ENCODE measurements at places on chromosomes 1 and 21. TPM values are rescaled to one million over a fixed set of nuclear protein-coding genes. Genes with fewer than 3 reads are reported as not detected.

DNA sequence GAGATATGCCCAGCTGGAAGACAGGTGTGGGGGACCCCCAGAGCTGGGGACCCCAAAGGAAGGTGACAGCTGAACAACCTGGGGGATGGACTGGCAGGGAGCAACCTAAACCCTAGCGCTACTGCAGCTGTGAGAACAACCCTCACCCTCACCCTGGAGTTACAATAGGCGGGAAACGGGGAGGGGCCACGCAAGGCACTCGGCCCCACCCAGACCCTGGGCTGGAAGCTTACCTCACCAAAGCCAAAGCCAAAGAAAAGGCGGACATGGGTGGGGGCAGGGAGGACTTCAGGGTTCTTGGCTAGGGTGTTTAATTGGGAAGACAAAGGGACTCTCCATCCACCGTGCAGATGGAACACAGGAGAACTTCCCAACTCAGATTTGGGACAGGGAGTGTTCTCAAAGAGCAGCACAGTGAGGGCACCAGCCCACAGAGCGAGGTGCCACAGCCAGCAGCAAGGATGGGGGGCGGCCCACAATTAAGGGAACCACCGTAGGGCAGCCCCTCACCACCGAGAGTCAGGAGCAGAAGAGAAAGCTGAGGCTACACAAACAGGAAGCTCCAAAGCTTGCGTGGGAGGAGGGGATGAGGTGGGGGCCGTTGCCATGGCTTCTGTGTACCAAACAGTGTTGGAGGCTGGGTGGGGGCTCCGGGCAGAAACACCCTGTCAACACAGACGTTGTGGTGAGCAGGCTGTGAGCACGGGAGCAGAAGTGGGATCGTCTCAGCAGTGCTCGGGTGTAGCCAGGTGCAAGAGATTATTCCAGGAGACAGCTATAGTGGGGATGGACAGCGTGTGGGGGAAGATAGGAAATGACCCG is 1.9 kb downstream of the TAGLN2 start:
- H3K27me3 ChIP-seq = no peaks in the 10 kb centered on the region
- peaks cover 19% of the 10 kb centered on the region for H3K4me1 ChIP-seq
- peak overlapping the region; percentile 83 for H3K4me3 ChIP-seq

GRCh38 chr21:35451276-35451675 is 402.2 kb upstream of the RUNX1 start:
- H3K4me3 ChIP-seq = no peak overlapping the region
- H3K4me1 ChIP-seq = no peaks in the 10 kb centered on the region
- no peaks in the 10 kb centered on the region for H3K36me3 ChIP-seq
- DNase-seq = no peak
- no peak overlapping the region for H3K27ac ChIP-seq
- no peaks in the 10 kb centered on the region for H3K27me3 ChIP-seq

GRCh38 chr1:110424699-110425611 is 17.5 kb upstream of the LAMTOR5 start:
- H3K27me3 ChIP-seq = peaks cover 24% of the 10 kb centered on the region
- no peak overlapping the region for H3K4me3 ChIP-seq
- DNase-seq = no peak
- no peaks in the 10 kb centered on the region for H3K36me3 ChIP-seq

DNA sequence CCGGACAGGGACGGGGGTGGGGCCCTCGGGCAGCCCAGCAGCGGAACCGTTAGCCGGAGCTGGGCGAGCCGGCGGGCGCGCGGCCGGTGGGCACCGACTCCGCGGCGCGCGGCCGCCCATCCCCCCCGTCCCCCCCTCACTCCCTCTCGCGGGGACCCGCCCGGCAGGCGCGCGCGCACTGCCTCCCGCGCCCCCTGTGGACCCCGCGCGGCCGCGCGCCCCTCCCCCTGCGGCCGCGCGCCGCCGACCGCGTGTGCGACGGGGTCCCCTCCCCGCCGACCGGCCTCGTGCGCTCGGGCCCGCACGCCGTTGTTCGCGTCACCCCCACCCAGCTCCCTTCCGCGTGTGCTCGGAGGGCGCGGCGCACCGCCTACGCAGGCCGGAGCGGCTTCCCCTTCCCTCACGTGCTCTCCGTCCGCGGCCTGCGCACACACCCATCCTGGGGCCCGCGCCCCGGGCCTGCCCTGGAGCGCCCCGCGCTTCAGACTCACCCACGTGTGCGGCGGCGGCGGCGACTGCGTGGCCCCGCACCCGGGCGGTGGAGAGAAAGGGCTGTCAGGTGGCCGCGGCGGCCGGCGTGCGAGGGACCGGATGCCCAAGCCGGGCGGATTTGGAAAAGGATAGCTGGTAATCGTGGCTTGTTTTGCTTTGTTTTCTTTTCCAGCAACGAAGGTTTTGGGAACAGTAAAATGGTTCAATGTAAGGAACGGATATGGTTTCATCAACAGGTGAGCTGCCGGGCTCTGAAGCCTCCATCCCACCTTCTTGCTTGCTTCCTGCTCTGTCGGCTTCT is 717 bp downstream of the YBX1 start:
- peak overlapping the region; percentile 84 for H3K4me3 ChIP-seq
- peaks cover 5% of the 10 kb centered on the region for H3K36me3 ChIP-seq
- no peaks in the 10 kb centered on the region for H3K27me3 ChIP-seq
- peak; percentile 69 for DNase-seq

GRCh38 chr1:223652436-223652941 is 13.0 kb downstream of the CAPN8 start:
- DNase-seq = no peak
- H3K36me3 ChIP-seq = no peaks in the 10 kb centered on the region
- peaks cover 22% of the 10 kb centered on the region for H3K27me3 ChIP-seq
- H3K4me3 ChIP-seq = no peak overlapping the region

GRCh38 chr1:207414606-207415108 is 39.5 kb upstream of the CR2 start:
- H3K4me1 ChIP-seq = no peaks in the 10 kb centered on the region
- no peaks in the 10 kb centered on the region for H3K36me3 ChIP-seq
- H3K27ac ChIP-seq = no peak overlapping the region

- H3K4me1 ChIP-seq = no peaks in the 10 kb centered on the region
- no peak overlapping the region for H3K4me3 ChIP-seq
- peak; percentile 6 for DNase-seq
- H3K27ac ChIP-seq = no peak overlapping the region
These were observed 163.0 kb downstream of the GRIK3 start for GRCh38 chr1:36871146-36871971.

Gene EFNA1
- 0.28 TPM for total RNA-seq

DNA sequence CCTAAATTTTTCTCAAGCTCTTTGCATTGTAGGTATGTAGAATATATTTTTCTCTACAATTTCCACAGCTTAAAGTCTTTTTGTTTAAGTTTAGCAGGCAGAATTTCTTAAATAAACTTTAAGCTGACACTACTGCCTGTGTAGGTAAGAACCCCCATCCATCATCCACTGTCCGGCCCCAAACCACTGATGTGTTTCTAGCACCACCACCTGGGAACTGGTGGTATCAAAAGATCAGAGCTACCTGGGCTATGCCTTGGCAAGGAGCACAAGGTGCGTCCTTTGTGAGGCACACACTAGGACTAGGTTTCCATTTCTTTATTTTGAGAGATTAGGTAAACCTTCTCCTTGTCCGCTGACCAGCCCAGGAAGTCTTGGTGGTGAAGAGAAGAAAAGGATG is 10.5 kb upstream of the LELP1 start:
- no peak for DNase-seq
- H3K4me1 ChIP-seq = no peaks in the 10 kb centered on the region
- H3K27ac ChIP-seq = no peak overlapping the region

Gene GOLT1A
- not detected for total RNA-seq

Gene CBS
- total RNA-seq = 35.6 TPM

Gene KTI12
- 13.1 TPM for total RNA-seq

- H3K27me3 ChIP-seq = peaks cover 8% of the 10 kb centered on the region
- H3K4me1 ChIP-seq = peaks cover 2% of the 10 kb centered on the region
- no peak overlapping the region for H3K4me3 ChIP-seq
These were observed 54.5 kb upstream of the MRPS6 start for GRCh38 chr21:34018910-34019309.

Gene TENT5C
- 5.3 TPM for total RNA-seq

Gene KRTAP7-1
- not detected for total RNA-seq

DNA sequence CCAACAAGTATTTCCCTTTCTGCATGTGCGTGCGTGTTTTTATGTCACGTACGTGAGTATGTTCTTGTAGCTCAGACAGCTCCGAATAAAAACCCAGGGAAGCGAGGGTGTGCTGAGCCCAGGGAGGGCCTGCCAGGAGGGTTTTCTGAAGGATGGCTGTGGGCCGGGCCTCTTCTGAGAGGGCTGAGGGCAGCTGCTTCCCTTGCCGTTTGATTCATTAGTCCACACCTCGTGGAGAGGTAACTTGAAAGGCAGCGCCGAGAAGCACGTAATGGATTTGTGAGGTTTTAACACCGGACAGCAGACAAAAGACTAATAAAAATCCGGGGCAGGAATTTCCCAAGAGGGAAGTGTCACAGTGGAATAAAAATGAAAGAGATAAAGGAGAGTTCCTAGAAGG is 29.5 kb downstream of the CD247 start:
- no peak overlapping the region for H3K27ac ChIP-seq
- no peaks in the 10 kb centered on the region for H3K36me3 ChIP-seq
- no peak for DNase-seq
- peaks cover 16% of the 10 kb centered on the region for H3K27me3 ChIP-seq
- H3K4me3 ChIP-seq = no peak overlapping the region

GRCh38 chr1:206037581-206037980 is 13.9 kb upstream of the CTSE start:
- no peak overlapping the region for H3K4me3 ChIP-seq
- no peaks in the 10 kb centered on the region for H3K36me3 ChIP-seq
- DNase-seq = no peak
- no peaks in the 10 kb centered on the region for H3K4me1 ChIP-seq

GRCh38 chr1:84434801-84435549 is 36.7 kb downstream of the DNASE2B start:
- H3K27me3 ChIP-seq = no peaks in the 10 kb centered on the region
- no peaks in the 10 kb centered on the region for H3K36me3 ChIP-seq
- no peak overlapping the region for H3K4me3 ChIP-seq
- DNase-seq = peak; percentile 16
- no peaks in the 10 kb centered on the region for H3K4me1 ChIP-seq
- H3K27ac ChIP-seq = no peak overlapping the region

Gene ATAD3C
- not detected for total RNA-seq

Gene SLC30A10
- not detected for total RNA-seq

Gene OPRD1
- total RNA-seq = under 0.01 TPM

GRCh38 chr1:46370214-46370633 is 23.9 kb upstream of the FAAH start:
- no peak overlapping the region for H3K27ac ChIP-seq
- H3K27me3 ChIP-seq = no peaks in the 10 kb centered on the region
- peak; percentile 45 for DNase-seq
- no peak overlapping the region for H3K4me3 ChIP-seq

GRCh38 chr1:150484431-150484830 is 2.8 kb upstream of the TARS2 start:
- no peak overlapping the region for H3K27ac ChIP-seq
- DNase-seq = peak; percentile 78
- no peaks in the 10 kb centered on the region for H3K27me3 ChIP-seq
- no peak overlapping the region for H3K4me3 ChIP-seq

GRCh38 chr1:222242492-222242891 is 305.4 kb downstream of the HHIPL2 start:
- H3K27me3 ChIP-seq = no peaks in the 10 kb centered on the region
- no peaks in the 10 kb centered on the region for H3K36me3 ChIP-seq
- DNase-seq = no peak
- peaks cover 3% of the 10 kb centered on the region for H3K4me1 ChIP-seq
- H3K27ac ChIP-seq = no peak overlapping the region
- H3K4me3 ChIP-seq = no peak overlapping the region

DNA sequence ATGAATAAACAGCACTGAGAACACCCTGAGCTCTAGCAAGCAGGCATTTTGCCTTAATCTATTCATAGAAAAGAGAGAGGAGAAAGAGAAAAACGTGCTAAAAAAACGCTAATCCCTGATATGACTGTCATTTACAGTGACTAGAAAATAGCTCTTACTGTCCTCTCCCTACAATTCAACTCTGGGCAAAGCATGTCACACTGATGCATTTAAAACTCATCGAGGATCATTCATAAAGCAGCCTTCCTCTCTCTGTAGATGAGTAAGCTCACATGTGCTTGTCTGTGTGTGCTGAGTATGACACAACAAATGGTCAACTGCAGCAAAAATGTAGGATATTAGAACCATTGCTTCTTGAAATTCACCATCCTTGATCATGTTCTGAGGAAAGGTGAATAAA is 109.0 kb downstream of the SGIP1 start:
- H3K4me1 ChIP-seq = no peaks in the 10 kb centered on the region
- no peaks in the 10 kb centered on the region for H3K27me3 ChIP-seq
- DNase-seq = peak; percentile 27
- no peak overlapping the region for H3K4me3 ChIP-seq
- no peak overlapping the region for H3K27ac ChIP-seq
- peaks cover 49% of the 10 kb centered on the region for H3K36me3 ChIP-seq

Gene SPRR2G
- not detected for total RNA-seq

Gene PRR9
- total RNA-seq = not detected

- H3K27me3 ChIP-seq = no peaks in the 10 kb centered on the region
- no peaks in the 10 kb centered on the region for H3K36me3 ChIP-seq
- no peaks in the 10 kb centered on the region for H3K4me1 ChIP-seq
- H3K4me3 ChIP-seq = no peak overlapping the region
These were observed 149.8 kb downstream of the PTPRC start for GRCh38 chr1:198788561-198789064.

Gene OR10Z1
- not detected for total RNA-seq

GRCh38 chr1:101587741-101588140 is 350.9 kb downstream of the S1PR1 start:
- no peaks in the 10 kb centered on the region for H3K27me3 ChIP-seq
- no peaks in the 10 kb centered on the region for H3K4me1 ChIP-seq
- DNase-seq = peak; percentile 1
- no peak overlapping the region for H3K27ac ChIP-seq
- H3K36me3 ChIP-seq = no peaks in the 10 kb centered on the region

DNA sequence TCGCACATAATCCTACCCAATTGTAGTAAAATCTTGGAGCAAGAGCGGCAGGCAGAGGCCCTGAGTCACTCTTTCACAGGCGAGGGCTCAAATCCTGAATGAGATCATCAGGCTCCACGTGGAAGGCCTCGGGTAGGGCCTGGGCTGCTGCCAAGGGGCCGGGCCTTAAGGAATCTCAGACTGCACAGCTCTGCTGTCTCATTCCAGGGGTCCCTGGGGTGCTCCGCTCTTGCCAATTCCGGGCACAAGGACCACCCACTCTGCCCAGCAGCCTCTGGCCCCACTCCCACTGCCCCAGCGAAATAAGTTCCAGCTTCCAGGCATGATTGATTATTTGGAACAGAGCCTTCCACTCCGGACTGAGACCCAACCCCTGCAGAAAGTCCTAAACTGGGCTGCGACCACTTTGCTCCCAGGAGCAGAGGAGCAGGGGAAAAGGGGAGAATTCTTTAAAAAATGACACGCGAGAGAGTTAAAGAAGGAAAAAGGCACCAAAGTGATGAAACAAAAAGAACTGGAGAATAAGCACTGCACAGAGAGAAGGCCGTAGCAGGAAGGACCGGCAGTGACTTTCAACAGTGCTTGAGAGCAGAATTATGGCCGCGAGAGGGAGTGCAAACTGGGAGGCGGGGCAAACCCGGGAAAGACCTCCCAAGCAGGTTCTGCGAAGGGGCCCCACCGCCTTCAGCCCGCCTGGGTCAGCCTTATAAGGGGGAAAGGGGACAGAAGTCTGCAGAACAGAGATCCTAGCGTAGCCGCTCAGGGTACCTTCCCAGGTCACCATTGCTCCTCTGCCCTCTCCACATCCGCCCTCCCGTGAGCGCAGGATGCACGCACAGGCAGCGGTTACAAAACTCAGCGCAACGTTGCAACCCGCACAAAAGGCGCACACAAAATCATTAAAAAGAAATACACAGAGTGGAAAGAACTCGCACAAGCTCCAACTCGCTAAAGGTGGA is 2.0 kb downstream of the ADAMTS1 start:
- H3K4me3 ChIP-seq = peak overlapping the region; percentile 97
- no peaks in the 10 kb centered on the region for H3K27me3 ChIP-seq
- peaks cover 6% of the 10 kb centered on the region for H3K4me1 ChIP-seq
- H3K36me3 ChIP-seq = peaks cover 43% of the 10 kb centered on the region
- peak; percentile 96 for DNase-seq
